ENCODE measurements at places on chromosomes 13 and 19.

GRCh38 chr19:18496167-18496979 is 25.5 kb downstream of the ELL start:
- peak; percentile 74 for DNase-seq

DNA sequence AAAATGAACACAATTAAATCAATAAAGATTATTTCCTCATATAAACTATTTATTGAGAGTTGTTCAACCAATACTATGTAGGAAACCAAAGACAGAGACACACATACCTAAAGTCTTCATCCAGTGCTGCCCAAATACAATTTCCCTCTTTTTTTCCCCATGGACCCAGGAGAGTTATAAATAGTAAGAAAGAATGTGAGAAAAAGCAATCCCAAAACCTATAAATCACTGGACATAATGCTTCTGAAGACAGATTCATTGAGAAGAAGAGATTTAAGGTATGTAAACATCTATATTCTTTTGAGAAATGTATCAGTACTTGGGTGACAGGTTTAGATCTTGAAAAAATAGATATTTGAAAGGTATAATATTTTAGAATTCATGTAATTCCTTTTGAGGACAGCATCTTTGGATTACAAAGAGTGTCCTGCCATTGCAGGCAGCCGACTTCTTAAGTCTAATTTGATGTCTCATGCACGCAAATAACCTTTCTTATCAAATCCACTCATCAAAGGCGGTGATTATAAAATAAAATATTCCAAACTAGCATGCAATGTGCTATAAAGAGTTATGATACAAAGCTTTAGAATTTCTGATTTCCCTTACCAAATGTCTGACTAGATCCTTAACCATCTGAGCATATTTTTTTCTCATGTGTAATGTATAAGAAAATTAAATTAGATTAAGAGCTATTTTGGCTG is 739.4 kb downstream of the LIG4 start:
- no peak for DNase-seq

DNA sequence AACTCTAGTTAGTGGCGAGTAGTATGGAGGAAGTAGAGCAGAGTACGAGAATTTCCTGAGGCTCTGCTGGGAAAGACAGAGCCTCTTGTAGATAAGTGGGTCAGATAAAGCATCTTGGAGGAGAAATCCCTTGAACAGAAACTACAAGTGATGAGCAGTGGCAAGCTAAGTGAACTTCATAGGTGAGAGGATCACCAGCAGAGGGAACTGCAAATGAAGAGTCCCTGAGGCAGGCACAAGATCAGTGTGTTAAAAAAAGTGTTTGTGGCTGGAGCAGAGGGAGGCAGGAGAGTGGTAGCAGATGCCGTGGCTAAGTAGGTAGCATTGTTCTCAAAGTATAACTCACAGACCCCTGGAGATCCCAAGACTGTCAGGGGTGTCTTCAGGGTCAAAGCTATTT is 437.6 kb downstream of the HS6ST3 start:
- DNase-seq: no peak

- no peak for DNase-seq
Measured at GRCh38 chr19:50321831-50322230, 7.3 kb downstream of the KCNC3 start.

- no peak for DNase-seq
Measured at GRCh38 chr13:54165581-54166215, 1137.1 kb downstream of the OLFM4 start.

GRCh38 chr19:3338541-3339181 is 27.7 kb upstream of the NFIC start:
- DNase-seq: peak; percentile 24

DNA sequence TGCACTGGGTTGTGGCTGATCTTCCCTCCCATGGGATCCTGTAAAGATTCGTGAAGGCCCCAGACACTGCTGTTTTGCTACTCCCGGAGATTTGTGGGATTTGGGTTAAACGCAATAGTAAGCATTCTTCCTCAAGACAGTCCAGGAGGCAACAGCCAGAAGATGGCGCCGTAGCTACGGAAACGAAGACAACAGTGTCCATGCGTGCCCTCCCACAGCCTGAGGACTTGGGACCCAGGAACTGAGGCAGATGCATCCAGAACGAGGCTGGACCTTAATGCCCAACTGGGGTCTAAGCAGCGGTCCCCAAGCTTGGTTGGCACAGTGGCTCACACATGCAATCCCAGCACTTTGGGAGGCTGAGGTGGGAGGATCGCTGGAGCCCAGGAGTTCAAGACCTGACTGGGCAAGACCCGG is 57.6 kb upstream of the ZNF507 start:
- DNase-seq: peak; percentile 3

Measured in HL-60 (cell line).